Iris pigment epithelial cell (primary cell): ENCODE measurements at places on chromosomes 12 and 14.
A peak's percentile ranks its signal among the peaks of the same experiment; 100 is the strongest.

DNA sequence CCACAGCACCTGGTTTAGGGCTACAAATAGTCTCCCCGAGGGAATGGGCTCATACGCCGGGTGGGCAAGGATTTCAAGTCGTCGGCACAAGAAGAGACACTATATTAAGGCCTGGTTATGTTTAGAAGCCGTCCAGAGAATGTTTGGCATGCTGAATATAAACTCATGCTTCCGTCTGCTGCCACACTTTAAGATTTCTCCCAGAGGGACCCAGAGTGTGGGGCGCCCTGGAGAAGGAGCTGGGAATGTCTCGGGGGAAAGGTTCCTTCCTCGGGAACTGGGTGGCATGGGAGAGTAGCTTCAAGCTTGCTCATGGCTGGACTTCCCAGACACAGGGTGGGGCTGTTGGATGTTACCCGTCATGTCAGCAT, 295.7 kb downstream of the CACNA1C start:
- no peak for DNase-seq

- no peak for DNase-seq
These were observed 337.7 kb downstream of the TMEM121 start for GRCh38 chr14:105864116-105864515.

- no peak for DNase-seq
These were observed 128.7 kb downstream of the CNTN1 start for GRCh38 chr12:40820794-40821484.

DNA sequence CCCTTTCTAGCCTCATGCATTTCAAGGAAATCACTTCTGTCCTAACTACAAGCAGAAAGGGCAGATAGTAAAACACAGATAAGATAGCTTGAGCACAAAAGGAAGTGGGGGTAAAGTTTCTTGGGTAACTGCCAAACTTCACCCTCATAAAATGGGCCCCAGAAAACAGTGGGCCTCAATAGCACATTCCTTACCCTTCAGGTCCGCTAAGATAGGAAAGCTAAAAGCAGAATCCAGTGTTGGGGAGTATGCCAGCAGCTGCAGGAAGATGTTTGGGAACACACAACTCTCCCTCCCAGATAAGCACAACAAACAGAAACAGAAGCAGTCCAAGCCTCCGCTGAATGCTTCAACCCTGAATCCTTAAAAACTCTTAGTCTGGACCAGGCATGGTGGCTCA, 110.9 kb upstream of the MGAT4C start:
- no peak for DNase-seq

DNA sequence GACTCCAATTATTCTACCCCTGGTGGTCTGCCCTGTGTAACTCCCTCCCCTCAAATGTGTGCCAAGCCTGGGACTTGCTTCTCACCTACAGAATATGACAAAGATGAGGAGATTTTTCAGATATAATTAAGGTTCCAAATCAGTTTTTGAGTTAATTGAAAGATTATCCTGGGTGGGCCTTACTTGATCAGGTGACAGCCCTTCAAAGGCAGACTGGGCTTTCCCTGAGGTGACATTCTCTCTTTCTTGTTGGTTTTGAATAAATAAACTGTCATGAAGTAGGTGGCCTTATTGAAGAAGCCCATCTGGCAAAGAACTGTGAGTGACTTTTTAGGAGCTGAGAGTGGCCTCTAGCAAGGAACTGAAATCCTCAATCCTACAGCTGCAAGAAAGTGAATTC, 106.0 kb downstream of the BRMS1L start:
- DNase-seq: no peak

GRCh38 chr12:66648033-66648735, 30.7 kb downstream of the GRIP1 start:
- DNase-seq: no peak

- DNase-seq: peak; percentile 34
These were observed 79.8 kb downstream of the SRRM4 start for GRCh38 chr12:119060847-119061796.

DNA sequence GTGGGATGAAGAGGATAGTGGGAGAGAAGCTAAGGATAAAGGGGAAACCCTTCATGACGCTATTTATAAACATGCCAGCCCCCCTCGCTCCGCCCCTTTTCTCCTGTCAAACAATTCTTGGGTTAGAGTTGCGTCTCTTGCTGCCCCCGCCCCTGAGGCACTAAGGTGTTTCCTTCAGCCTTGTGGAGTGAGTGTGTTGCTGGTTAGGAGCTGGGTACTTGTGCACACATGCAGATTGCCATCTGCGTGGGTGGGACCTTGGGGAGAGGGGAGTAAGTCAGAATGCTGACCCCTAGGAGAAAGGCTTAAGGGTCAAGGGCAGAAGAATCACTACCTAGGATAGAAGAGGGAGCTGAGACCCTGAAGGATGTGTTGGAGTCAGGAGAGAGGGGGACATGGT, 5.4 kb downstream of the FOXJ2 start:
- no peak for DNase-seq

DNA sequence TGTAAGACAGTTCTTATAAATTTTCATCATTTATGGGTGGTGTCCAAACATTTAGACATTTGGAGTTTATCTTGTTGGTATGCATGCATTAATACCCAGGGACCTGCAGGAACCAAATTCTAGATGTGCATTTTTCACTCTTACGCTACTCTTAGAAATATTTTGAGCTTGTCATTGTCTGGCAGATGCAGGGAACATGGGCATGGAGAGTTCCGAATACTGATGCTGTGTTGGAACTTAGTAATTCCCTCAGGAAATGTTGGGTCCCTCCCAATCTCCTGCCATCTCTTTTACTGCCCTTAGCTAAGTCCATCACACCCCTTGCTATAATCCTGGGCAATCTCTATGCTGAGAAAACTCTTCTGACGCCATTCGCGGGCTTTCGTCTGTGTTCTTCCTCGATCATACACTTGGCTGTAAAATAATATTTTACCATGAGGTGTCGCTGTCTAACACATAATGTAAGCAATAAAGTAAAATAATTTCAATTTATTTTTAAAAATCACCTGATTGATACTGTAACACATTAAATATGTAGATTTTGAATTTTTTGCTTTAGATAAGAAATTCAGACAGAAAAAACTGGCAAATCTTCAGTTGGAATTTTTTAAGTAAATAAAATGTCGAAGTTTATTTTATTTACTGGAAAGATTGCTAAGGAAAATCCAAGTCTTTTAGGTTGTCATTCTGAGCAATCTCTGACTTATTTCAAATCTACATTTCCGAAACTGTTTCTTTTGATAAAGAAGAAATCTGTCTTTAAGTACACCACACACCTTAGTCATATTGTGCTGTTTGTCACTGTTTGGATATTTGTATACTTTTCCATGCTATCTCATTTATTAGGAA, 304.1 kb upstream of the SSTR1 start:
- peak; percentile 49 for DNase-seq

- DNase-seq: no peak
These were observed 814.9 kb downstream of the LRFN5 start for GRCh38 chr14:42421377-42422078.

- no peak for DNase-seq
These were observed 454.0 kb downstream of the SOX5 start for GRCh38 chr12:23495472-23495871.

GRCh38 chr12:67068761-67069450, 200.3 kb upstream of the CAND1 start:
- peak; percentile 38 for DNase-seq

GRCh38 chr12:30169839-30170591, 386.3 kb upstream of the TMTC1 start:
- no peak for DNase-seq

DNA sequence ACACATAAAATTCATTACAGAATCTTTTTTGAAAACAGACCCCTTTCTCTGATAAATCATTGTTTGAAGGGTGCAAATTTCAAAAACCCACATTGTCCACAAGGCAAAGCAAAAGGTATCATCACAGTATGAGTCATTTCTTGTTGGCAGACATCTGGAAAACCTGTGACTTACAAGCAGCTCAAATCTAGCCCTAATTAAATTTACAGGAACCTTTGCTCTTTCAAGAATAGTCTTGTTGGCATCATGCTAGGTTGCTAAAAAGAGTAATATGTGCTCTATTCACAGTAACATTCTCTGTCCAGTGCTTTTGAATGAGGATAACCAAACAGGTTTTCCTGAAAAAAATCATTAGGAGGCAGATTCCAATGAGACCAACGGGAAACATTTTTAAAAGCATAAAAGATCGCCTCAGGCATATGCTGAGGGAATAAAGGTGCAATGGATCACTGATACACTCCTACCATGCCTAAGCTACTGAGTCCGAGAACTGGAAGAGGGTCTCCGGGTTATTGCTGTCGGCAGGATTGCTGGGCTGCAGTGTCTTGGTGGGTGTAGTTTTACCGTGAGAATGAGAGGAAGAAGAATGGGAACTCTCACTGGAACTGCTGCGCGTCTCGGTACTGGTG, 55.5 kb upstream of the TTC7B start:
- DNase-seq: peak; percentile 71

GRCh38 chr14:55963295-55963694, 154.9 kb upstream of the PELI2 start:
- DNase-seq: no peak

GRCh38 chr14:73787486-73788316, 63.9 kb upstream of the PTGR2 start:
- DNase-seq: peak; percentile 68

GRCh38 chr12:129961091-129961490, 57.3 kb upstream of the TMEM132D start:
- DNase-seq: peak; percentile 1

- DNase-seq: peak; percentile 55
These were observed 52.0 kb downstream of the SLC38A4 start for GRCh38 chr12:46773586-46774321.

GRCh38 chr12:78407722-78408121, 456.9 kb upstream of the SYT1 start:
- DNase-seq: no peak

DNA sequence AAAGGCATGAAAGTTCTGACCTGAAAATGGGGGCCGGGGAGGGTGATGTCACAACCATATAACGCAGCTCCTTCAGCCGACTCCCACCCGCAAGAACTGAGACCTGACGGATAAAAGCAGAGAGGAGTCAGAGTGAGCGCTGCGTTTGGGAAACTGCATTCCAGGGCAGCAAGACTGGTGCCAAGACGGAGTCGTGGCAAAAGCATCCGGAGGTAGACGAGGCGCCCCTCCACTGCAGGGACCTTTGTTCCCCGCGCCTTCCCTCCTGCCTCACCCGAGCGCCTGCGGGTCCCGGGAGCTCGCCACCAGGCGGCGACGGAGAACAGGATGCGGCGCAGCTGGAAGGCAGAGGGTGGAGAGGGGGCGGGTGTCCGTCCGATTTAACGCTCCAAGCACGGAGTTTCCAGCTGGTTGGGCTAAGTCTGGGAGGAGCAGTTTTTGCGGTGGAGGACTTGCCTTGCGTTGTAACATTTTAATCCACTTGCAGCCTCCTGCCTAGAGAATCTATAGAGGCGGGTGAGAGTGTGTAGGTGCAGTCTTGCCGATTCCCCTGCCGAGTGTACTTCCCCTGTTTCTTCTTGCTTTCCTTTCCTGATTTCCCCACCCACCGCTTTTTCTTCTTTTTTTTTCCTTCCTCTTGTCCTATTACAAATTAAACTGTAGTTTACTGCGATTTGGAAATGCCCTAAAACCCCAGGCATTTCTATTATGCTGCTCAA, 1.2 kb upstream of the CPNE8 start:
- DNase-seq: peak; percentile 76

DNA sequence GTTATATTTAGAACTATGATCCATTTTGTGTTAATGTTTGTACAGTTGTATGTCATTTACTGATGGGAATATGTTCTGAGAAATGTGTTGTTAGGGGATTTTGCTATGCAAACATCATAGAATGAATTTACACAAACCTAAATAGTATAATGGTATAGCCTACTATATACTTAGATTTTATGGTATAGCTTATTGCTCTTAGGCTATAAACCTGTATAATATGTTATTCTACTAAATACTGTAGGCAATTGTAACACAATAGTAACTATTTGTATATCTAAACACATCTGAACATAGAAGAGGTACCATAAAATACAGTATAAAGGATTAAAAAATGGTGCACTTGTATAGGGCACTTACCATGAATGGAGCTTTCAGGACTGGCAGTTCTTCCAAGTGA, 105.4 kb upstream of the GRIN2B start:
- no peak for DNase-seq

DNA sequence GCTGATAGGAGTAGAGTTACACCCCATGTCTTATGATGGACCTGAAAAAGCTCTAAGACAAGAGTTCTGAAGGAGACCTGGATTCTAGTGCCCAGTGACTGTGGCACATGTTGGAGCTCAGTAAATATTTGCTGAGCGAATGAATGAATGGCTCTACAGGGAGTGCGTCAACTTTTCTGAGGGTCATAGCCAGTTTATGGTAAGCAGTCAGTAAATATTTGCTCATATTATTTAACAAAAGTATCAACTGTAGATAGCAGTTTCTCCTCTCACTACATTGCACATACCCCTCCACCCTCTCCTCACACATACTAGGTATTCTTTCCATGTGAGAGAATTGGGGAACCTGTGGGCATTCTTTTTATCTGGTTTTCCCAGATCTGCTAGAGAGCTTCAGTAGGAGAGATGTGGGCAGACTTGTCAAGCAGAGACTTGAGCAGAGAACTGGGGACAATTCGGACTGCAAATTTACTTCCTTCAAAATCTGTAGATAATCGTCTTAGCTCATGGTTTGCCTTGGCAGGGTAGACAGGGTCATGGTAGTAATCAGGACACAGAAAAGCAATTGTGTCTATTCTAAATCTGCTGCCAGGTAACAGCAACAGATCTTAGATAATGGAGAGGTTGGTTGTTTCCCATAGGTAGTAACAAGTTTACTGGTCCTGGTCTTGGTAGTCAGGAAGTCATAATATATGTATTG, 5.7 kb downstream of the SLC4A8 start:
- DNase-seq: no peak

DNA sequence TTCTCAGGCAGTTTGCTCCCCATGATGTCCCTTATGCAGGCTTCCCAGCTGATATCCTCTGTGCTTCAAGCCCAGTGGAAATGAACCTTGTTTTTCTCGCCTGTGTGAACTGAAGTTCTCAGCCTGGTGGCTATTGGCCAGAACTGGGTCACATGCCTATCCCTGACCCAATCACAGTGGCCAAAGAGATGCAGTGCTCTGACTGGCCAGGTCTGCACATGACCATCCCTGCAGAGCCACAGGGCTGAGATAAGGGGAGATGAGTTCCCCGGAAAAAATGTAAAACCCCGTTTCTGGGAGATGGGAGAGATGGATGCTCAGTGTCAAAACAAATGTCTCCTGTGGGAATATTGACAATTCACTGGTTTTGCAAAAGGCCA, 34.7 kb upstream of the FZD10 start:
- no peak for DNase-seq

DNA sequence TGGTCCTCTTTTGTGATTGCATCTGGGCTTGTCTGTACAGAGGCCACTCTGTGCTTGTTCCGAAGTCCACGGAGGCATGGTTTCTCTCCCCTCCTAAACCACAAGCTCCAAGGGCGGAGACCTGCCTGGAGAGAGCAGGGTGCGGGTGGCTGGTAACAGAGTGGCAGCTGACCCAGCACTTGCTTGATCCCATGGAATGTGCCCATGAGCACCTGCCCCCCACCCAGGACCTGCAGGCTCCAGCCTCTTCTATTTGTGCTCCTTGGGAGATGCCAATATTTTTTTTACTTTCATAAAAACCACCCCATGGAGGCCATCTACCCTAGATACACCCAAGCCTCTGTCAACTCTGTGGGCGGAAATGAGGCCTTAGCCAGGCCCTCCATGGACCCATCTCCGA, 104.7 kb downstream of the PRMT8 start:
- DNase-seq: no peak
